ENCODE measurements at places on chromosomes 2 and 18.

- DNase-seq, result no peak
These were observed 323.9 kb downstream of the SETBP1 start for GRCh38 chr18:45004546-45005080.

DNA sequence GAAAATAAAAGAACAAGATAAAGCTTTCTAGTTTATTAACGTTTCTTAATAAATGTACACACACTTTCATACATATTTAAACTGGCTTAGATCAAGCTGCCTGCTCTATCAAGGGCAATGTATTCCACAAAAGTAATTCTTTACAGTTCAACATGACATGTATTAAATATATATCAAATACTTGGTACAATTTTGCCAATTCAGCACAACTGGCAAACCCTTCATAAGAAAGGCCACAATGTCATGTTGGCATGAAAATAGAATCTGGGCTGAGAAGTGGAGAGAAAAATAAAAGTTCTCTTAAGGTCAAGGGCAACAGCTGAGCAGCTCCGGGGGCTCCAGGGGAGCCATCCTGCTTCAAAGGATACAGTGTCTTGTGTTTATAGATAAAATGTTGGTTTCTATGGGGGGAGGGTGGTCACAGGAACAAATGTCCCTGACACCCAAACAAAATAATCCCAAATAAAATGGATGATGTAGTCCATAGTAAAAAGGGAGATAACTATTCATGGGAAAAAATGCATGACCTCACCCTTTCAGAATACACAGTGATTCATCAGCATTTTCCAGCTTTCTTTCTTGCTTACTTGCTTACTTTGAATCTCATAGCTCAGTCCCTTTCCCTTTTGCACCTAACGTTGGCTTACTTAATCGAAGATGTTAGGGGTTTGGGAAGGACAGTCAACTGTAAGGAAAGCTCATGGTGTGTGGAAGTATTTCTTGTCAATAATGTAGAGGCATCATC, 494.9 kb downstream of the NYAP2 start:
- DNase-seq, result no peak

GRCh38 chr2:230905448-230906421, 19.3 kb downstream of the GPR55 start:
- DNase-seq, result peak; percentile 57

GRCh38 chr2:160292225-160292624, 92.2 kb upstream of the ITGB6 start:
- no peak for DNase-seq

GRCh38 chr18:4125224-4125623, 329.9 kb downstream of the DLGAP1 start:
- no peak for DNase-seq

- DNase-seq, result no peak
These were observed 371.9 kb upstream of the KCNH7 start for GRCh38 chr2:163210430-163210918.

- DNase-seq, result no peak
These were observed 126.3 kb downstream of the C2orf74 start for GRCh38 chr2:61288070-61288841.

DNA sequence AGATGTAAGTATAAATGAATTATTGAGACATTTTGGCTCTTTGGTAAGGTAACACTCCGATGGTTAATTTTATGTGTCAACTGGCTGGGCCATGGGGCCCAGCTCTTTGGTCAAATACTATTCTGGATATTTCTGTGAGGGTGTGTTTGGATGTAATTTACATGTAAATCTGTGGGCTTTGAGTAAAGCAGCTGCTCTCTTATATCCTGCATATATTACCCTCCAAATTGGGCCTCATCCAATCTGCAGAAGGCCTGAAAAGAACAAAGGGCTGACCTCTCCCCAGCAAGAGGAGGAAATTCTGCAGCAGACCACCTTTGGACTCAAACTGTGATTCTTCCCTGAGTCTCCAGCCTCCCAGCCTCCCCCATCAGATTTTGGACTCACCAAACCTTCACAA, 464.1 kb downstream of the PLCL1 start:
- DNase-seq, result no peak

GRCh38 chr2:110747522-110748488, 15.4 kb downstream of the ACOXL start:
- DNase-seq, result no peak

DNA sequence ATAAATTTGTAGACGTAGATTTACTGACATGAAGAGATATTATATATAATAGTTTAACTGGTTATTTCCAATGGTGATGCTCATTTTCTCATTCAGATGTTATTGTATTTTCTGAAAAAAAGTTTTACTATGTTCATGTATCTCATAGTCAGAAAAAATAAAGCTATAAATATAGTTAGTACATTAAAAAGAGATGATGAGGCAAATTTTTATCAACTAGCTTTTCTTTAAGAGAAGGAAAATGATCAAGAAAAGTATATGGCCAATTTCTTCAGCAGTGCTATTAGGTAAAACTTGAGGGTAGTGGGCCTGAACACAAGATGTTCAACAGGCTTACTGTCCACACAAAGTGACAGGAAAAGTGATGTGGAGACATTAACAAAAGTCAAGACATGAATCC, 11.7 kb downstream of the TTC21B start:
- DNase-seq, result no peak

DNA sequence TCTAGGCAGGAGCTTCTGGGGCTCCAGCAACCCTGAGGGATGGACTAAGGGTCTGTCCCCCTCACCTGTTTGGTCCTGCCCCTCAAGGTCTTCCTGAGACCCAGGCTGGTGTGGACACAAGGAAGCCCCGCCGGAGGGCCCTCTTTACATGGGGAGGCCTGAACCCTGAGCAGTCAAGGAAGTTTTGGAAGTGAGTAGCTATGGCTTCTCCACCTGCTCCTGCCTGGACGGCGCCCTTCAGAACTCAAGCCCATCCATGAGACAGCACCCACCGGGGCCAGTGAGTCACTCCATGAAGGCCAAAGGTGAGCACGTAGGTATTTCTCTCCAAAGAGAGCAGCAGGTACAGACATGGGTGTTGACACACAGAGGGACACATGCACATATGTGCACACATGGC, 98.2 kb upstream of the CTDP1 start:
- DNase-seq, result no peak

- DNase-seq, result no peak
These were observed 106.5 kb downstream of the SMC6 start for GRCh38 chr2:17646838-17647701.

GRCh38 chr2:231278868-231279267, 80.4 kb downstream of the ARMC9 start:
- no peak for DNase-seq

GRCh38 chr2:11013196-11013595, 101.5 kb downstream of the KCNF1 start:
- DNase-seq, result no peak

DNA sequence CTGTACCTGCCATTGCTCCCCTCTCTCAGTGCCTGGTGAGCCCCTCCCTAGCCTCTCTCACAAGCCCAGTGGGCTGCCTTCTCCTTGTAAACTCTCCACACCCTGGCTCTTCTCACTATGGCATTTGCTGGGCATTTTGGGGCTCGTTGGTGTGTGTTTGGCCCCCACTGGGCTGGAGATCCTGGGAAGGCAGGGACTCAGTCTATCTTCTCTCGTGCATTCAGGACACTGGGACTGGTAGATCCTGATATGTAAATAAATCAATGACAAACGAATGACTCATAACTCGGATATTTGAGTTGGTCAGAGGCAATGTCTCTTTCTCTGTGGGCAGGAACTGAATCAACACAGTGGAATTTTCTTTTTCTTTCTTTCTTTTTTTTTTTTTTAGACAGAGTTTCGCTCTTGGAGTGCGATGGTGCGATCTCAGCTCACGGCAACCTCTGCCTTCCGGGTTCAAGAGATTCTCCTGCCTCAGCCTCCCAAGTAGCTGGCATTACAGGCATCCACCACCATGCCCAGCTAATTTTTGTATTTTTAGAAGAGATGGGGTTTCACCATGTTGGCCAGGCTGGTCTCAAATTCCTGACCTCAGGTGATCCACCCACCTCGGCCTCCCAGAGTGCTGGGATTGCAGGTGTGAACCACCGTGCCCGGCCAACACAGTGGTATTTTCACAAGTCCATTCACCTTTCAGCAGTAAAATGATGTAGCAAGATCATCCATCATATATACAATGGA, 144.6 kb upstream of the SPRED2 start:
- DNase-seq, result no peak

GRCh38 chr2:183505911-183506310, 381.7 kb downstream of the NUP35 start:
- no peak for DNase-seq

Measured in caudate nucleus (tissue), 63 donors.